ENCODE measurements at places on chromosomes 7 and 10.

DNA sequence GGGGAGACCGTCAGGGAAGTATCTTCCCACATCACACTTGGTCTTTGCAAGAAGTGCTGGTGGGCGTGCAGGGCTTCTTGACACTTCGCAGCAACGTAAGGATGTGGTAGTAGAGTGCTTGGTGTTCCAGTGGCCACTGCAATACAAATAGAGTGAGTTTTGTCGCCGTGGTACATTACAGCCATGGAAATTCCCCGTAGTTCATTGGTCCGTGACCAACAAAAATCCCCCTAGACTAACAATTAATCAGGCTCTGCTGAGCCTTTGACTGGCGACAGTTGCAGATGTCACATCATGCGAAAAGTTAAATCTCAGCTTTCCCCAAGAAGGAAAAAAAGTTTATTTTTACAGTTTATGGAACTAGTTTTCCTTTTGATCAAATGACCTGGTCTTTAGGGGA is 134.7 kb downstream of the MGMT start:
- no peak for DNase-seq

DNA sequence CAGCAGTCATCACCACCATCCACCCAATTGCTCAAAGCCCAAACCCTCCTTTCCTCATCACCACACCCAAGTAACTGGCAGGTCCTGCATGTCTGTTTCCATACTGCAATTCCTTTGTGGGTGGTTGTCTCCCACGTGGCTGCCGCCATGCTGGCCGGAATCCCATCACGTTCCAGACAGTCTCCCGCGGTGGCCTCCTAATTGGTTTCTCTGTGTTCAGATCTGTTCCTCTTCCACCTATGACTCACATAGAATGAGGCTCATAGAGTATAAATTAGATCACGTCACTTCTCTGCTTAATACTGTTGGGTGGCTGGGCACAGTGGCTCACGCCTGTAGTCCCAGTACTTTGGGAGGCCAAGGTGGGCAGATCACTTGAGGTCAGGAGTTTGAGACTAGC is 813.0 kb downstream of the TYW1 start:
- no peak for DNase-seq

GRCh38 chr10:62805231-62806099 is 945 bp downstream of the ADO start:
- DNase-seq, result peak; percentile 12

DNA sequence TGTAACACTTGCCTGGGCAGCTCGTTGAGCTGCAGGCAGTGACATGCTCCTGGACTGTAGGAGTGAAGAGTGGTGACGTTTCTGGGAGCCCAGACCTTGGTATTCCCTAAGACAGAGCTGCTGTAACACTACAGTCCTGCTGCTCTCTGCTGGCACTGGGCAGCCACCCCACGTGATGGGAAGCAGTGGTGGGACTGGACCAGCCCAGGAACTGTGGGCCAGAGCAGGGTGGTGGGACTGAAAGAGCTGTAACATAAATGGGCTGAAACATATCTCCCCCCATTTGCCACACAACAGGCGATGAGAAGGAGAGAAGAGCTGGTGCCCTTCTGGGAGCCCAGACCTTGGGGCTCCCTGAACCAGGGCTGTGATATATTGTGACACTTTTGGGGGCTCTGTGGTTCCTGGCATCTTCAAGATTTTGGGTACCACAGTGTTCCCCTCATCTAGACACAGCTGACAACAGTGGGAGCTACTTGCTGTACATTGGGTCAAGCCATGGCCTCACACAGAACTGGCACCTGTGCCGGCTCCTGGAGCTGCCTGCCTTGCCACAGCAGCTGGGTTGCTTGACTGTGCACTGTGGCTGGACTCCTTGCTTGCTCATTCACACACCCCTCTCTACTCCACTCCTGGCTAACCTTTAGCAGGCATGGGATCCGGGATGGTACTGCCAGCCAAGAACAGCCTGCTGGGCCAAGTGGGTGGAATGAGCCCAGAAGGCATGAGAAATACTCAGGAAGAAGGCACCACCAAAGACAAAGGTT is 161.3 kb upstream of the PCDH15 start:
- no peak for DNase-seq

DNA sequence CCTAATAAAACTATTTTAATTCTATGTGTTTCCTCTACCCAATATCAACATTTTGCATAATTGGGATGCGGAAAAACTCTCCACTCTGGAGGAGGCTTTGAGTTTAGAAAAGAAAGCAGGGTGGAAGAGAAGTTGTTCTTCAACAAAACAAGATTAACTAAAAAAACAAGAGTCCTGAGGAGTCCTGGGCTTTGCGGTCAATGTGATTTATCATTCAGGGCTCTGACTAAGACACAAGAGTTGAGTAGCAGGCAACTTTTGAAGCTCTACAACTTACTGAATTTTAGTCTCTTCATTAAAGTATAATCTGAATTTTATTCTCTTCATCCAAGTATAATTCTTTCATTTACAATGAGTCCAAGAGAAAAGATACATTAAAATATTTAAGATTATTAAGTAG is 18.3 kb upstream of the TMEM26 start:
- no peak for DNase-seq

- no peak for DNase-seq
These were observed 263.0 kb downstream of the TCF7L2 start for GRCh38 chr10:113213035-113213434.

GRCh38 chr10:4677296-4678021 is 148.5 kb upstream of the AKR1E2 start:
- DNase-seq, result no peak

GRCh38 chr7:37924491-37925041 is 4.1 kb downstream of the EPDR1 start:
- no peak for DNase-seq

- DNase-seq, result no peak
These were observed 11.5 kb downstream of the EIF4H start for GRCh38 chr7:74185636-74186035.

GRCh38 chr10:36097696-36098095 is 455.6 kb upstream of the FZD8 start:
- DNase-seq, result no peak

- DNase-seq, result no peak
These were observed 13.5 kb upstream of the EGFR start for GRCh38 chr7:55005241-55005851.

- DNase-seq, result no peak
These were observed 90.6 kb upstream of the PPP2R2D start for GRCh38 chr10:131810036-131810804.

DNA sequence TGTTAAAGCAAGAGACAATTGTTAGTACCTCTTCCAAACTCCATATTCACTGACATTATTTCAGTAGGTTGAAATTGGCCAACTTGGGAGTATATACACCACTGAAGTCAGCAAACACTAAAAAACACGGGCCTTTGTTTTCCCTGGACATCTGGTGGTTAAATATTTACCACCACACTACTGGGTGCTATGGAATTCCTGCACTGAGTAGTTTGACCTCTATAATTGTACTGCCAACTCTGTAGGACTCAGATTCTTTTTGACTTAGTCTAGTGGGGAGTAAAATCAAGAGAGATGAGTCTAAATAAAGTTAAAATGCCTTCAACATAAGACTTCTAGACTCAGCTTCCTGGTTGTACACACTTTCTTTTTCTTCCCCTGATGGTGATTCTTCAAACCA is 41.3 kb upstream of the TES start:
- DNase-seq, result no peak

GRCh38 chr10:27743877-27744801 is 1.5 kb downstream of the MKX start:
- DNase-seq, result peak; percentile 8

GRCh38 chr7:24152356-24152755 is 131.6 kb upstream of the NPY start:
- DNase-seq, result no peak

DNA sequence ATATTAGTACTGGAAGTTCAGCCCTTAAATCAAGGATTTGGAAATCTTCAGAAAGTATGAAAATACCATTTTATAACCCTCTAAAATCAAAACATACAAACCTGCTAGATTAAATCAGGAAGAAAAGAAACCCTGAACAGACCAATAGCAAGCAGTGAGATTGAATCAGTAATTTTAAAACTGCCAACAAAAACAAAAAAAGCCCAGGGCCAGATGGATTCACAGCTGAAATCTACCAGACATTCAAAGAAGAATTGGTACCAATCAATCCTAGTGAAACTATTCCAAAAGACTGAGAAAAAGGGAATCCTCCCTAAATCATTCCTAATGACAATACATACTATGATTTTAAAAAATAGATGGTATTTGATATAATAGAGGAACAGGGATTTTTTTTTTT is 70.1 kb downstream of the MCU start:
- no peak for DNase-seq

DNA sequence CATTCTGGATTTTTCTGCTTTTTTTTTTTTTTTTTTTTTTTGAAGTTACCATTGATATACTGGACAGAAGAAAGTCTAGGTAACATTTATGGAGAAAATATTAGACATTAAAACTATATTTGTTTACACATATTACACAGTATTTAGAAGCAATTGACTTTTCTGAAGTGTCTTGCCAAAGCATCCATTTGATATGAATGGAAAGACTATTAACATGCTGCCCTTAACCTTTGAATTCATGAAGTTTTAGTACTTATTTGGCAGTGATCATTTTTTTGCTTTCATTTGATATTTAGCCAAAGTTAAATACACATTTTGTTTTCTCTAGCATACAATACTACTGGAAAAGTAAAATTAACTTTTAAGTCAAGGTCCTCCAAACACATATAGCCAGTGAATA is 210.0 kb downstream of the SEMA3A start:
- no peak for DNase-seq

DNA sequence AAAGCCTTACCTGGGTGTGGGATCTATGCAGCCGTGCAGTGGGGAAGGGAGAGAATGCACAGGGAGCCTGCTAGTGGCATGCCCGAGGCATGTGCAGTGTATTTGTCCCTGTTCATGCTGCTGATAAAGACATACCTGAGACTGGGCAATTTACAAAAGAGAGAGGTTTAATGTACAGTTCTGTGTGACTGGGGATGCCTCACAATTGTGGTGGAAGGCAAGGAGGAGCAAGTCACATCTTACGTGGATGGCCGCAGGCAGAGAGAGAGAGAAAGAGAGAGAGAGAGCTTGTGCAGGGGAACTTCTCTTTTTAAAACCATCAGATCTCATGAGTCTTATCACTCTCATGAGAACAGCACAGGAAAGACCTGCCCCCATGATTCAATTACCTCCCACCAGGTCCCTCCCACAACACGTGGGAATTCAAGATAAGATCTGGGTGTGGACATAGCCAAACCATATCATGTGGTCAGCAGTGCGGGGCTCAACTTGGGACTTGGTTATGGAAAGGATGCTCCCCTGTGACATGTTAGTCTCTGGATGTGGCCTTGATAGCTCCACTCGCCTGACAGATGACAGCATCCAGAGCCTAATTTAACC is 128.9 kb downstream of the DOCK1 start:
- DNase-seq, result no peak

DNA sequence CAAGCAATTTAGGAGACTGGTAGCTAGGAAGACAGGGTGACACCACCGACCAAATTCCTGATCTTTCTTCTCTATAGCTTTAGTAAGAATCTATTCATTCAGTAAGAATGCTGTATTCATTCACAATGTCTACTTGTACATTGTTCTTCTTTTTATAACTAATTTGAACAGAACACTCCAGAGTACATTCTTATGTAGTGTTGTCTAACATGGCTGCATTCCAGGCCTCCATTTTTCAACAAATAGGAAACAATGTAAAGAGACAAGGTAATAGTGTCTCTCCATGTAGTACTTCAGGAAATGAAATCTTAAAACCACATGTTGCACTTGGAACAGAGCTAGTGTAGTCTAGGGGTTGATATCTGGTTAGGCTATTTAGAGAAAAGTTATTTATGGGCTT is 1.8 kb downstream of the VCL start:
- no peak for DNase-seq

- DNase-seq, result peak; percentile 80
These were observed 26.4 kb upstream of the GNA12 start for GRCh38 chr7:2870471-2870931.

DNA sequence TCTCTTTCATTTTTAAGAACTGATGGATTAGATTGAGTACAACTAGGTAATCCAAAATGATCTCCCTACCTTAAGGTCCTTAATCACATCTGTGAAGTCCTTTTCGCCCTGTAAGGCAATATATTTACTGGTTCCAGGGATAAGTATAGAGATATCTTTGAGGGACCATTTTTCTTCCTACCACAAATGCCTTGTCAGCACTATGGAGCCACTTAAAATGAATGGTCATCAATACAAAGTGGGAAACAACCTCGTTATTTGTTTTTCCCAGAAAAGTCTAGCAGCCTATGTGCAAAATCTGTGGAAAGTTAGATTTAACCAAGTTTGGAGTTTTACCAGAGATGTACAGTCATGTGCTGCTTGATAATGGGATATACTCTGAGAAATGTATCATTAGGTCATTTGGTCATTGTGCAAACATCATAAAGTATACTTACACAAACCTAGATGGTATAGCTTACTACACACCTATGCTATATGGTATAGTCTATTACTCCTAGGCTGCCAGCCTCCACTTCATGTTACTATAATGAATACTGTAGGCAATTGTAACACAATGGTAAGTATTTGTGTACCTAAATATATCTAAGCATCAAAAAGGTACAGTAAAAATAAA is 366.2 kb upstream of the TMEM229A start:
- DNase-seq, result no peak

- no peak for DNase-seq
These were observed 49.1 kb downstream of the ASB4 start for GRCh38 chr7:95534796-95535195.

GRCh38 chr7:12827920-12828319 is 140.5 kb downstream of the ARL4A start:
- DNase-seq, result no peak

DNA sequence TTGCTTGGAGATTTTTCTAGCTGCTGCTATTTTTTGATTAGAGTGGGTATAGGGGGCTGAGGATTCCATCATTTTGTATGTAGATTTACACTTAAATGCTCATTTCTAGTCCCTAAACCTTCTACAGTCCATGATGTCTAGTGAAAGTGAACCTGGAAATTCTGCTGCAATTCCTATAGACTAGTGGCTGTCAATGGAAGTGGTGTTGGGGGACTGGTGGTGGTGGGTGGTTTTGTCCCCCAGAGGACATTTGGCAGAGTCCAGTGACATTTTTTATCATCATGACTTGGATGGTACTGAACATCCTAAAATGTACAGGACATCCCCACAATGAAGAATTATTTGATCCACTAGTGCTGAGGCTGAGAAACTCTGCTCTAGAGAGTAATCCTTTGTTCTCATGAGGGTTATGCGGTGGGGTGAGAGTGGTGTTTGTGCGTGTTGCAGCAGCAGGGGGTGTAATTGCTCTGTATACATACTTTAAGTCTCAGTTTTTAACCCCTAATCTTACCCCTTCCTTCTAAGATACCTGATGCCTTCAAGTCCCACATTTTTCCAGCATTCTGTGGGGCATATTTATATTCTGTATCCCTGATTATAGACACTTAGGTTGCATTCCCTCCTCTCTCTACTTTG is 35.0 kb downstream of the KIF11 start:
- DNase-seq, result no peak

DNA sequence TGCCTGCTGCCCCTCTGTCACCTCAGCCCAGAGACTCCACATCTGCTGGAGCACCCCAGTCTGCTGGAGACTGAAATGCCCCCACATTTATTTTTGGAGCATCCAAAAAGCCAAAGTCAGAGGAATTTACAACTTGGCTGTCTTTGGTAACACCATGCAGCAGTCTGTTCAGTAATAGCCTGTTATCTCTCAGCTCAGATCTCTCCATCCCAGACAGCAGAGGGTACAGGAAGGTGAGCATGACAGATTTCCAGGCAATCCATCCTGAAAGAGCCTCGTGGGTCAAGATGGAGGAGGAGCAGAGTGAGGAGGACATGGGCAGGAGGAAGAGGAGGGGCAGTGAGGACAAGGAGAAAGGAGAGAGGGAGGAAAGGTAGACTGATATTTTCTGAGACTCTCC is 55.9 kb downstream of the GRID1 start:
- no peak for DNase-seq
